ENCODE measurements at places on chromosomes 7 and 10.

DNA sequence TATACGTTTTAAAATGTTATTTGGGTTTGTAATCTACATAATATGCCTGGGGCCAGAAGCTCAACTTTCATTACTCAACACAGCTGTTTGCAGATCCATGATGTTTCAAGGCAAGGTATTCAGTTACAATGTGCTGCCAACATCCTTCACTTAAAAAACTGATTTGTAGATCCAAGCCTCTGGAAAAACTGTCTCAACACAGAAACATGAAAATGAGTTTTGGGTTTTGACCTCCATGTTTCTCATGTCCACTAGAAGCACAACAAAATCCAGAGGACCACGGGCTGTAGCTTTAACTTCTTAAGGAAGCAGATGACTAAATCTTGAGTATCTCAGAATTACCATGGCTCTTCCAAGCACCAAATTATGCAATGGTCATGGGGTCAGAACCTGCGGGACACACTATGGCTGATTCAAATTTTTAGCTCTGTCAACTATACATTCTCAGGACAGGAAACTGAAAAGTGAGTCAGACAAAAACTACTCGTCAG, 247.1 kb upstream of the GRB10 start:
- DNase-seq, result no peak

- no peak for DNase-seq
Measured at GRCh38 chr10:73867126-73867807, 7.1 kb downstream of the CAMK2G start.

DNA sequence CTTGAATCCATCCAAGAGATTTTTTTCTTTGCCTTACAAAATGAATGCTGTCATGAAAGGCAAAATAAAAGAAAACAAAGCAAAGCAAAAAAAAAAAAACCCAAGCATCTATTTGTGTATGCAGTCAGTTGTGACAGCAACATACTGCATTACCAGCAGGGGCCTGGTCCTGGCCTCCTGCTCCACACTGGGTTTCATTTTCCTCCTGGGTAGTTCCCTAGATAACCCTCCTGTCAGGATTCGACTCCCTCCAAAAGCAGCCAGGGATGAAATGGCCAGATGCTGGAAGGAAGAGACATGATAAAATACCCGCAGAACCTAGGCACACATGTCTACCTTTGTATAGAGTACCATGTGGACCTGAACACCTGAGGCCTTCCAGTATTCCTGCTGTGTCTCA, 148.6 kb downstream of the NRCAM start:
- DNase-seq, result no peak

GRCh38 chr7:131967216-131967730, 410.8 kb upstream of the PODXL start:
- no peak for DNase-seq

DNA sequence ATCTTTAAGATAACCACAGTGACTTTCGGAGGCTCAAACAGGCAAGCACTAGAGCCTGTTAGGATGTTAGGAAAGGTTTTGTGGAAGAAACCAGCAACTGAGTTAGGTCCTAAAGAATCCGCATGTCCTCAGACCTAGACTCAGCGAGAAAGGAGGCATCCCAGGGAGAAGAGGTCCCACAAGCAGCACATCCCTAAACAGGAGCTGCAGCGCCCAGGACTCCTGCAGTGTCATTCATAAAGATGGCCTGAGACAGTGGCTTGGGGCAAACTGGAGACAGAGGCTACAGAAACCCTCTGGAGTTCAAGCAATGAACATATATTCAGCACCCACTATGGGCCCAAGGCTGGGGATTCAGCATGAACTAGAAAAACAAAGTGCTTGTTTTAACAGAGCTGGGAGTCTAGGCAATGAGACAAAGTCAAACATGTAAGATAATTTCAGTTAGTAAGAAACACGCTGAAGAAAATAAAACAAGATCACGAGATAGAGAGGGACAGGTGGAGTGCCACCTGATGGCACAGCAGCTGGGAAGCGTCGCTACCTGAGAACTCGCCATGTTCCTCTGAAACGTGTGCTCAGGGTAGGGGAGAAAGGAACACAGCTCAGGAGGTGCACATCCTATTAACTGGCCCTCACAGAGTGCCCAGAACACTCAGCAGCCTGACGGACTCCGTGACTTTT, 48.1 kb downstream of the PARD3 start:
- DNase-seq, result no peak

DNA sequence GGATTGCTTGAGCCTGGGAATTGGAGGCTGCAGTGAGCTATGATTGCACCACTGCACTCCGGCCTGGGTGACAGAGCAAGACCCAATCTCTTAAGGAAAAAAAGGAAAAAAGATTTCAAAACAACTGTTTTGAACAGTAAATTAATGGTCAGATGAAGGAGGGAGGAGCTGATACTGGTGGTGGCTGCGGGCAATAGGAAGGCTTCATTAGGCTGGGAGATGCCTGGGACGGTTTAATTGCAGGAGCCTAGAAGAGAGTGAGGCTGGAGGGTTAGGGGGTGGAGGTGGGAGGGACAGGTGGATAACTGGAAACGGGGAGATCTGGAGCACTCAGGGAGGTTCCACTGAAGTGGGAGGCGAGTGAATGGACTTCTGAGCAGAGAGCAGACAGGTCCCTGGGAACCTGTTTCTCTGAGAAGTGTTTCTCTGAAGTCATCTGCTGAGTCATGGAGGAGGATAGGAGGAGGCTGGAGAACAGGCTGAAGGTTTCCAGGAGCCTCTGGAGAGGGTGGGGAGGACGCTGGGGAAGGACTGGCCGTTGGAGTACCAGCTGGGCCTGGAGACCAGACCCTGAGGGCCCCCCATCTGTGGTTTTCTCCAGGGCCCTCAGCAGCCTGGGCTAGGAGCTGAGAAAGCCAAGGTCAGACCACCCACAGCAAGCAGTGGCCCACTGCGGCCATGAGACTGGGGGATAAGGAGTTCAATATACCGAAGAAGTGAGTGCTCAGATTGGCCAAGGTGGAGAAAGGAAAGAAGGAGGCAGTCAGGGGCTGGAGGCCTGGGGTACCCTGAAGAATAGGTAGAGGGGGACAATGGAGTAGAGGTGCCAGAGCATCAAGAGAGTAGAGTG, 14.4 kb upstream of the YWHAG start:
- DNase-seq, result no peak

DNA sequence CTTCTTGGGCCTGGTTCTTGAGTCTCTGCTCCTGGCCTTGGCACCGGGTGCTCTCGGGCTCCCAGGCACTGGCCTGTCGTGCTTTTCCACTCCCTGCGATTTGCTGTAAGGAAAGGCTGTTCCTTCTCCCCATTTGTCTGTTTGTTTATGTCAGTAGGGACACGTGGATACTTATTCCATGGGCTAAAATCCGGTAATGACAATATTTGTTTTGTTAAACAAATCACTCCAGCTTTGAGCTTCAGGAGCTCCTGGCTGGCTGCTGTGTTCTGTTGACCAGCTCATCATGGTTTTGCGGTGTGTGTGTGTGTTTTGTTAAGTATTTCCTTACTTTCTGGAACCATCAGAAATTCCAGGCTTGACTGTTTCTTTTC, 17.5 kb upstream of the JAKMIP3 start:
- DNase-seq, result no peak

DNA sequence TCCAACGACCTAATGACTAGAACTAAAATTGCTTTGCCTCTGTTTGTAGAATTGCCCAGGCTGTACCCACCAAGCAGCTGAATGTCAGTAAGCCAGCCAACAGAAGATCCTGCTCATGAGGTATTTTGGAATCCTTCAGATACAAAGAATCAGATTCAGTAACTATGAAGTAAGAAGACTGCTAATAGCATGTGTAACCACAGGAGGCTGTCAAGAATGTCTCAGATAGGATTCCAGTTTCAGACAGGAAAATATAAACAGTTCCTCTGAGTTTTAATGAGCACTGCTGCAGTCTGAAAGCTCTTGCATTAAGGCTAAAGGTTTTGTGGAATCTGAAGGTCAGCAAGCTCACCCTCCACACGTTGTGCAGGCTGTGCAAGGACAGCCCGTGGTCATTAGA, 112.6 kb upstream of the ADAM12 start:
- DNase-seq, result no peak

GRCh38 chr7:121574109-121574508, 178.0 kb upstream of the FAM3C start:
- no peak for DNase-seq

GRCh38 chr7:142461437-142461836, 203.6 kb upstream of the PRSS58 start:
- no peak for DNase-seq

DNA sequence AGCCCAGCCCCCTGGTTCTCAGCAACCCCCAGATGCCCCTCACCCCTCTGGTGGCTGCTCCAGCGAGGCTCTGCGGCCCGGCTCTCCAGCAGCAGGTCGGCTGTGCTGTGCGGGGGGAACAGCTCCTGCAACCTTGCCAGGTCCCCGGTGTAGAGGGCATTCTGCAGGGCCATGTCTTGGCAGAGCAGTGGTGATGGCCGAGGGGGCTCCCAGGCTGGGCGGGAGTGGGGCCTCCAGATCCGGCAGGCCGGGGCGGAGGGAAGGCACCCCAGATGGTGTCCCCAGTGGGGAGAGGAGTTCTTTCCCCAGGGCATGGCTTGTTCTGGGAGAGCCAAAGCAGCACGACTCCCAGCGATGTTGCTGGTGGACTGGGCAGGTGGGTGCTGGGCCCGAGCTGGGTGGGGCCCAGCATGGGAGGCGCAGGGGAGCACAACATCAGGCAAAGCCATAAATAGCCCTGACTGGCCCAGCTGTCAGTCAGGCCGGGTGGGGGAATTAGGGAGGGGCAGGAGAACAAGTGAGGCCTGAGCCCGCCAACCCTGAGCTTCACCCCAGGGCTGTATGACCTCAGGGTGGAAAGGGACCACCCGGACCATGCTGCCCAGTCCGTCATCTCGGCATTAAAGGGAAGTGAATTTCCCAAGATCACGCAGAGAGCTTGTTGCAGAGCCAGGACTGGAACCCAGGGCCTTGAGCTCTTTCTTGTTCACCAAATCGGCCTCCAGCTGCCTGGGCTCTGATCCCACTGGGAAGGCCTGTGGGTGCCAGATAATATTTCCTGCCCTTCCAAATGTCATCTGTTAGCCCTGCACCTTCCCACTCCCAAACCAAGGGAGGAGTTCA, 580 bp upstream of the ASB10 start:
- no peak for DNase-seq

DNA sequence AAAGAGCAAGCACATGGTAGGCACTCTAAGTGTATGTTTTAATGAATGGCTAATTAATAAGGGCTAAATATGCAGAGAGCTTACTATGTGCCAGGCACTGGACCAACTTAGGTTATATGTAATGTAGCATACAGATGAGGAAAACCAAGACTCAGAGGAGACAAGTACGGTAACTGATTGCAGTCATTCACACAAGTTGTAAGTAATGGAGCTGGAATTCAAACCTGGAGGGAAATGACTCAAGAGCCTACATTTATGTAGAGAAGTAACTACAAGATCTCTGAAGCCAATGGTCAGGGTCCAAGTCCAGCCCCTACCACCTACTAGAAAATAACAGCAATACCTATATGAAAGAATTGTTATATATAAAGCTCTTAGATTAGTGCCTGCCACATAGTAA, 97.3 kb upstream of the KCNIP2 start:
- DNase-seq, result no peak

DNA sequence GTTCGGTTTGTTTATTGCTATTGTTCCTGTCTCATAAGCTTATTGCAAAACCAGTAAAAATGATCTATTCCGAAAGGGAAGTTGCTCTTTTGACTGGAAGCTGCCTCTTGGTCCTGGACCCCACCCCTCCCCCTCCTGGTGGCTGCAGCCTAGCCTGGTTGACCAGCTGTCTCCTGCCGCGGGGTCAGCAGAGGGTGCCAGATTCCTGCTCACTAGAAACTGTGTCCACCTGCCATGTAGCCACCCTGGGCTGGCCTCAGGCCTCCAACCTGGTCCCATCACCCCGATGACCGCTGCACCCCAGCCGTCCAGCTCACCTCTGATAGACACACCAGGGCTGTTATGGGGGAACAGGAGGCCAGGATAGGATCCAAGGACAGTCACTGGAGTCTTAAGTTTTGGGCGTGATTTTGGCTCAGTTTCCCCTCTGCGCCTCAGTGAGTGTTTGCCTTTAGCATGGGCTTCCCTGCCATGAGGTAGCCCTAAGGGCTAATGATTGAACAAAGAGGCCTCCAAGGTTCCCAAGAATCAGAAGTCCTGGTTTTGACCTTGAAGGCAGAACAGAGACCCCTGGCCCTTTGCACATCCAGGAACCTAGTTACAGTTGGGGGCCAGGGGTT, 32.9 kb upstream of the SLF2 start:
- no peak for DNase-seq

GRCh38 chr7:106218546-106218945, 66.2 kb downstream of the NAMPT start:
- no peak for DNase-seq

DNA sequence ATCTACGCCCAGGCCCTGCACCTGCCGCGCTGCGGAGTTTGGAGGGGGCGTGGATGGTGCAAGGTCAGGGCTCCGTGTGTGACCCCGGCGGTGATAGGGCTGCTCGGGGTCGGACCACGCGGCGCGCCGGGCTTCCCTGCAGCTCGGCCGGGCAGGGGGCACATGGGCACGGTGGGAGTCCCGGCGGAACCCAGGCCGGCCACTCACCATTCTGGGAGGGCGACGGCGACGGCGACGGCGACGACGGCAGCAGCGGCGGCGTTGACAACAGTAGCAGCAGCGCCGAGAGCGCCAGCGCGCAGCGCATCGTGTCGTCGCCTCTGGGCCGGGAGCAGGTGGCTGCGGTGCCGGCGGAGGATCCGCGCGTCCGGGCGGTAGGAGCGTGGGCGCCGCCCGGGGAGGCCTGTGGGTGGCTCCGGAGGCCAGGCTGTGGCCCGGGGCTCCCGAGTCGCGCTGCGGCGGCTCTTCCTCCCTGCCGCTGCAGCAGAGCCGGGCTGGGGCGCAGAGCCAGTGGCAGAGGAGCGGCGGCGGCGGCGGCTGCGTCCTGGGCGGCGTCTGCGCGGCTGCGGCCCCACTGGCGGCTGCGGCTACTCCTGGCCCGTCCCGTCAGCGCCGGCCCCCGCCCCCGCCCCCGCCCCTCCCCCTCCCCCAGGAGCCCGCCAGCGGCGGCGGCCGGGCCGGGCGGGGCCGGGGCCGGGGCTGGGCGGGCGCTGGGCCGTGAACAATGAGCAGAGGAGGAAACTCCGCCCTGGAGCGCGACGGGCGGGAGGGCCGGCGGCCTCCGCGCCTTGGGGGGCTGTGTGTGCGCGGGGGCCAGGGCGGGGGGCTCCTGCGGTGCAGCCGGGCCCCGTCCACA, at the start of gene PODXL:
PODXL (minus strand) TSS at position 576 of the 856 bp plus-strand sequence; CDS start at position 307, 269 bp downstream.
- no peak for DNase-seq

GRCh38 chr7:44081266-44081748, 1.0 kb downstream of the POLM start:
- no peak for DNase-seq

DNA sequence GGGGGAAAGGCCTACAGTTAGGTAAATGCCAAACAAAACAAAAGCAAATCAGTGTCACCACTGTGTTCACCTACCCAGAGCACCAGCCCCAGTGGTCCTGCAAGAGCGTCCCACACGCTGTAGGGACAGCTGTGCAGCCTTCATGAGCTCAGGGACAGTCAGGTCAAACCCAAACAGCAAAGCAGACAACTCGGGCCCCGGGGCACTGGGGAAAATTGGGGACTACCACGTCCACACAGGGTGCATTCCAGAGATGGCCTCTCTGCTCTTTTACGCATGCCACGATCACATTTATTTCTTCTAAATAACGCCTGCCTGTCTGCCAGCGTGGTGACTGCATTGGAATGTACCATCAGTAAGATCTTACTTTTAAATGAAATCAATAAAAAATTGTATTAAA, 21.7 kb downstream of the EBF3 start:
- no peak for DNase-seq

GRCh38 chr7:75879771-75880184, 944 bp downstream of the RHBDD2 start:
- no peak for DNase-seq

Data from stimulated activated CD4-positive, alpha-beta T cell treated with anti-CD3 and anti-CD28 coated beads, Interleukin-1b, Interleukin-23, amount 100 ng/mL, for 4 hours (primary cell).